DMS153 (cell line): ENCODE measurements at places on chromosomes 6 and 20.
A peak's percentile ranks its signal among the peaks of the same experiment; 100 is the strongest.

DNA sequence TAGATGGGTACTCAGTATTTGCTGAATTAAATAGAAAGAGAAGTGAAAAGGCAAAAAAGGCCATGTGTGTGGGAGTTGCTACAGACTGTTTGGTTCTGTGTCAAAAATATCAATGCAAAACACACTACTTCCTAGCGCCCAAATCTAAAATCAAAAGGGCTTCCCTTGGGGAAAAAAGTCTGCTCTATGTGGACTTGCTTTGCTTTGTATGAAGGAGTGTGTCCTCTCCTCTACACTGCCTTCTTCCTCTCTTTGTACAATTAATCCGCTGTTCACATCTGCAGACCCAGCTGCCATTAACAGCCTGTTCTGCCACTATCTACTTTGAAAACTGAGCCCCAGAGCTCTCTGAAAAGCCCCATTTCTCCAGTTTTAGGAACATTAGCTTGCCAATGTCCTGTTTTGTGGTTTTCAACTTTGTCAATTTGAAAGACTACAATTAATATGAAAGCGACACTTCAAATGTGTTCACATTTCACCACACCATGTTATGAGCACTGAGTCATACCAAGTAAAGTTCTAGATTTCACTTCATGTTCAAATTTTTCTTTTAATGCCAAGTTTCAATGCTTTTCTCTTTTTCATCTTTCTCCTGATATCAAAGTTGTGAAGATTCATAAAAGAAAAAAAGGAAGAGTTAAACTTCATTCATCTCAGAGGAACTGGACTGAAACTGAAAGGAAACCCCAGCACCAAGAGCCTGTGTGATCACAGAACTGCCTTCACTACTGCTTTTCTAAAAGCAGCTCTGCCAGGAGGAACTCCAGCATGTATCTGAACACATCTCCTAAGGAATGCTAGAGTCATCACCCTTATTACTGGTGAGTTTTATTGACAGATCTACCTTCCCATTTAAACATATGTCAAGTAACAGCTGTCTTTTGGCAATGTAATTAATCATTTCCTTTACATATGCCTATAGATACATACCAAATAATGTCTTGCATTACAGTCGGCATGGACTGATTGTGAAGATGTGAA is 102.6 kb downstream of the KIF13A start:
- DNase-seq = no peak

GRCh38 chr6:16816891-16817290 is 55.6 kb upstream of the ATXN1 start:
- DNase-seq = no peak

GRCh38 chr6:147095316-147095715 is 108.9 kb upstream of the STXBP5 start:
- DNase-seq = no peak

GRCh38 chr20:50197463-50198179 is 7.0 kb downstream of the CEBPB start:
- no peak for DNase-seq

DNA sequence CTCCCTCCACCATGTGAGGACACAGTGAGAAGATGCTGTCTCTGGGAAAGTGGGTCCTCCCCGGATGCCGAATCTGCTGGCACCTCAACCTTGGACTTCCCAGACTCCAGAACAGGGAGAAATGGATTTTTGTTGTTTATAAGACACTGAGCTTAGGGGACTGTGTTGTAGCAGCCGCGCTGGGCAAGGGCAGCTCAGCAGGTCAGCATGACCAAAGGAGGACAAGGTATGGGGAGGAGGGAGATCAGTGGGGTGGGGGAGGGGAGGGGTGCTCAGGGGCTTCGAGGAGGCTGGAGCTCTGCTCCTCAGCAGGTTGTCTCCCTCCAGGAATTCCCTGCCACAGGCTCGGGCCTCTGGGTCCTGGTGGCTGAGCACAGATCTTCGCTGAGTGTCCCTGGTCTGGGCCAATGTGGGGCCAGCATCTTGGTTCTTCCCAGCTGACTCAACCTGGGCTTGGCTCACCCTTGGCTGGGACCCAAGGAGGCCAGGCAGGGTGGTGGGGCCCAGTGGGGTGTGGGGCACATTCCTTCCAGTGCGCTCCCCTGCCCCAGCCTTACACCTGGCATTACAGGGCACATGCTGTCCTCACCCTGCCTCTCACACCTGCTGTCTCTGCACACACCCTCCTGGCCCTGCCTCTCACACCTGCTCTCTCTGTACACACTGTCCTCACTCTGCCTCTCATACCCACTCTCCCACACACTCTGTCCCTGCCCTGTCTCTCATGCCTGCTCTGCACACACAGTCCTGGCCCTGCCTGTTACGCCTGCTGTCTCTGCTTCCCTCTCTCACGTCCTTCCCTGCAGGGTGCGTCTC is 107.3 kb downstream of the SYCP2 start:
- DNase-seq = peak; percentile 91

GRCh38 chr6:105384004-105384403 is 18.9 kb downstream of the PREP start:
- DNase-seq = no peak

- DNase-seq = no peak
Observed at GRCh38 chr6:113338644-113339043, 518.5 kb upstream of the MARCKS start.

- DNase-seq = no peak
Observed at GRCh38 chr6:144593392-144593791, 308.3 kb downstream of the UTRN start.

DNA sequence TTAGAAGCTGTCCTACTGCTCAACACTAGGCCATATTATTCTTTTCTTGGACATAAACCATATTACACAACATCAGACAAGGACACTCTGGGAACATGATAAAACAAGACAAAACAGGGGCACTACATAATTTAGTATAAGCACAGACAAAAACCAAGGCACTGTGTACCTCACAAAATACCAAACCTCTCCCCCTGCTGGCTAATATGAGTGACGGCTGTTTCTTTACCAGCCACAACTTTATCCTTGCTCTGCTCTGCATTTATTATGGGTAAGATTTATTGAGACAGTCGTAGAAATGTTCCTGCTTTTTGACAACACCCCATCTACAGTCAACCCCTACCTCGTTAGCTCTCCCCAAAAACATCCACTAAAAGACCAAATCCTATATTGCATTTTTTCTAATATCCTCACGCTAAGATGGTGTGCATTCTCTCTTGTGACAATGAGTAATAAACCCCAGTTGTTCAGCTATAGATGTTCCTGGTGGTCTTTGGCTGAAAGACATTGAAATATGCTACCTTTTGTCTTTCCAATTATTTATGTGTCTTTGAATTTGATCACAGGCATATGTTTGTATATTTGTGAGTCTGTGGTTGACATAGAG is 23.8 kb upstream of the POLR1H start:
- DNase-seq = no peak

- DNase-seq = no peak
Observed at GRCh38 chr6:91149246-91149955, 562.5 kb upstream of the MAP3K7 start.

DNA sequence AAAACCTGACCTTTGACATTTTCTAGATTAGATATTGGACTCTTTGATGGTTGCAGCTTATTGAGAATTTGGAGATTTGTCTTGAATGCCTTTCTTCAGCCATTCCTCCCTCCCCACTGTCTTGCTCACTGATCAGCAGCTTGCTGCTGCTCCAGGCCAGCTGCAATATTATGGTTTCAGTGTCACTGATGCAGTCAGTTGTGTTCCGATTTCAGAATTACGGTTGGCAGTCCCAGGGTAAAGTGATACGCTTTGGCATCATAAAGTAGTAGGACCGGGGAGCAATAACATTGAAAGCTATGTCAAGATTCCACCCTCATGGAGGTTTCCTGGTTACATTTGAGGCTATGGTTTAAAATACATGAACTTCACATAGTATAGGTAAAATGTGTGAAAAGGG is 152.6 kb downstream of the BCKDHB start:
- no peak for DNase-seq

DNA sequence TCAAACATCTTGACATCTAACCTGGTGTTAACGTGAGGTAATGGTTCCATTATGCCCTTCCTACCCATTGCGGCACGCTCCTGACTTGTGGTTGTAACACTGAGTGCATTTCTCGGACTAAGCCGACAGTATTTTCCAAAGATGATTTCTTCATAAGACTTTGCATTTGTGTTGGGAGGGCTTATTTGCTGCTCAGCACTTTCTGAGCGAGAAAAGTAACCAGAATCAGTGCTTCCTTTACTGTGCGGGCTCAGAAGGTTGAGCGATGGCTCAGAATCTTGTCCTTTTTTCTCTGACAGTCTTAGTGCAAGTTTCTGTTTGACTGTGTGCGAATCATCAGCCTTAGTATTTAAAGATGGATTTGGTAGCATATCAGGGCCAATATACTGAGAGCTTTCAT is 171.7 kb downstream of the HIVEP2 start:
- DNase-seq = no peak

GRCh38 chr6:42778122-42778521 is 3.7 kb upstream of the BICRAL start:
- no peak for DNase-seq
